ENCODE measurements at places on chromosomes 4 and X. TPM values are rescaled to one million over a fixed set of nuclear protein-coding genes. Genes with fewer than 3 reads are reported as not detected.

Gene ADH1A
- not detected for total RNA-seq

GRCh38 chr4:85784348-85784747 lies 309.4 kb downstream of the ARHGAP24 start:
- DNase-seq: no peak

DNA sequence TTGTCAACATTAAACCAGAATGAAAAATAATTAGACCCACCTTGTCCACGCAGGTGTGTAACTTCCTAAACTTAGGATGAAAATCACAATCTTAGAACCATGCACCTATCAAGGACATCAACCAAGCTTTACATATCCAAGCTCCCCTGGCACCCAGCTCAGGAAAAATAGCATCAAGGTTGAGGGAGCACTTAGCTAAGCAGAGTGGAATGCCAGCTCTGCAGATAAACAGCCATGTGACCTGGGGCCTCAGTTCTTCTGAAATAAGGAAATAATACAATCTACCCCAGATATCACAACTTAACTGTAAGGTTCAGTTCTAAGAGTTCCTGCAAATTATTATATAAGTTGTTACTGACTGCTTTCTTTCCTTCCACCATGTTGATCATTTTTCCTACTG lies 64.7 kb downstream of the DHX15 start:
- DNase-seq: no peak

DNA sequence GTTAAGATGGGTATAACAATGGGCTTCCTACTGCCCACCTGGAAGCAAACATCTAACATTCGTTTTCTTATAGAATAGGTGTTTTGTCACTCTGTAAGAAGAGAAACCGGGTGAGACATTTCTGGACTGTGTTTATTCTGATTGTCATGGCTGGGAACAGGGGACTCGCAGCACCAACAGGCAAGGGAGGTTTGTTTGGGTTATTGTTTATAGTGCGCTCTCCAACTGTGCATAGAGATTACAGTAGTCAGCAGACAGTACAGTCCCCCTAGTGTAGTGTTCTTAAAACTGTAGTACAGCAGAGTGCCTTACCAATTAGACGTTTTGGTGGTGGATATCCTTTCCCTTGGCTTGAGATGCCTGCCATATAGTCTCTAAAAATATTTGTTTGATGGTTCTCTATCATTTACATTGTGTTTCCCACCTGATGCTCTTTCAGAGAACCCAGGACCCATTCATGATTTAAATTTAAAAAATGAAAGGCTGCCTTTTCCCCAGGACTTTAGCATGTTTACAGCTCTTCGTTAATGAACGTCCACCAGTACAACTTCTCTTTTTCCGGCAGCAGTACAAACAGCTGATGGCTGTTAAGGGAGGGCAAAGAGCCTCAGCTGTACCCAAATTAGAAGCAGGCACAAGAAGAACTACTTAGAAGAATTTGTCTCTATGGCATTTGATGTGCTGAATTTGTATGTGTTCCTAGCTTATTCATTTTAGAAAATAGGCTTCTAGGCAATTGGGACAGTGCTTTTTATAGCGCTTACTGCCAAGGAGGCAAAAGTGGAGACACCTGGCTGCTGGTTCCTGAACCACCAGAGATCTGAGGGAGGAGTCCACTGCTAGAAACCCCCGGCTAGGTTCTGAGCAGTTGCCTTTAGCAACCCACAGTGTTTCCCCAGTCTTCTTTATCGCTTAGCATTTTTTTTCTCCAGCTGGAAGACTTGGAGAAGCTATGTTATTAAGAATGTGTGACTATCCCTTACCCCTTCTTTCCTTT lies 1.0 kb upstream of the RNF150 start:
- no peak for DNase-seq

- DNase-seq: no peak
Observed at GRCh38 chrX:17758382-17758781, 21.1 kb downstream of the SCML1 start.

DNA sequence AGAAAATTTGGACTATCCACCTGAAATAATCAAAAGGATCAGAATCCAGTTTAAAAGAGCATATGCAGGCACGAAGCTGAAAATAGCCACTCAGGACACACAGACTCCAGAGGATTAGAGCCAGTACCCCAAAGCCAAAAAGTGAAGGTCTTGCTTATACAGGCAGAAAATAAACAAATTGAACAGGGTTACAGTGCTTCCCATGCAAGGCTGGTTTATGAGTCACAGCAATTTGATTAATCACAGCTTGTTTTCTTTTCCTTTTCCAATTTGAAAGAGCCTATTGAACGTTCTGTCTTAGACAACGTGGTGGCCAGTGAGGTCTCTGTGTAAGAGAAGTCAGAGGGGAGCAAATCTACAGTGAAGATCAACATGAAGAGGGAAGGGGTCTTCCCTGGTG lies 10.2 kb downstream of the HGFAC start:
- DNase-seq: no peak

DNA sequence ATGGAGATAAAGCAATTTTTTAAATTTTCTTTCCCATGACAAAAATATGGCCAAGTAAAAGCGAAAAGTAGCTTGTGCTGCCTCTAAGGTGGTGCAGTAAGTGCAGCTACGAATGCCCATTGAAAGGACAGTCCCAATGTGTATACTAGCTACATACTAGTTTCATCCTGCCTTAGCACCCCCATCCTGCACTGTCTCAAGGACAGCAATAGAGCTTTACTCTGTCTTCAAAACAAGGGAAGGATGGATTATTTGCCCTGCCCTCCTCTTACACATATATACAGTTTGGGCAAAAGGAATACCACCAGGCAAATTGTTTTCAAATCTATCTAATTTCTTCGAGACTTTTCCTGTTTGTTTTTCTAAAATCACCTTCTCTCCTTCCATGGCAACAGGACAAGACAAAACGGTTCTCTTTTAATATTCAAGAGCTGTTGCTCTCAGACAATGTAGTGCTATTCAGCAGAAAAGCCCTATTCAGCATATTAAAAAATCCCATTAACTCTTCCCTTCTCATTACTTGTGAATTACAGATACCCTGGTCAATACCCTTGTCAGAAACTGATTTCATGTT lies 75.1 kb upstream of the SLC7A11 start:
- DNase-seq: no peak

Gene CDS1
- 14.6 TPM for total RNA-seq

Gene GPR173
- total RNA-seq: 3.4 TPM

Gene MAGEC3
- total RNA-seq: not detected

Gene ZDHHC15
- not detected for total RNA-seq

- no peak for DNase-seq
Observed at GRCh38 chrX:19156186-19156585, 33.9 kb upstream of the ADGRG2 start.
